HS-5 (cell line): ENCODE measurements at places on chromosomes 11 and 22.
A peak's percentile ranks its signal among the peaks of the same experiment; 100 is the strongest.

- no peak for DNase-seq
Measured at GRCh38 chr11:102664001-102664752, 39.0 kb upstream of the MMP20 start.

DNA sequence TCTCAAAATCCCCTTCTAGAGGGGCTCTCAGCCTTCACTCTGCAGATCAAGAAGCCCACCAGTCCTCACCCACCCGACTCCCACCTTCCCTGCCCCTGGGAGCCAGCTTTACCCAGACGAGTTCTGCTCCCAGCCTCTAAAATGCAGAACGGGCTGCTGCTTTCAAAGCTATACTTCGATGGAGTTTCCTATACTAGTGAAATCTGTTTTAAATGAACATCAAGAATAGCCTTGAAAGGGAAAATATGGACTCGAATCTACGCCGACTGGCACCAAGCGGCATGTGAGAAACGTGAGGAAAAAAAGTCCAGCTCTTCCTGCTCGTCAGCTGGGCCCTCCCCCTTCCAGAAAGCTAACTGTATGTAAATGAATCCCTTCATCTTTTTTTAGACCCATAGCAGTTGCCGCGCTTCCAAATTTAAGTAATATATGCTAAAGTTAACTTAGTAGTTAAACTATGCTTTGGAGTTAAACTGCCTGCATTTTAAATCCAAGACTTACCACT, 211.7 kb downstream of the NTM start:
- DNase-seq: no peak

DNA sequence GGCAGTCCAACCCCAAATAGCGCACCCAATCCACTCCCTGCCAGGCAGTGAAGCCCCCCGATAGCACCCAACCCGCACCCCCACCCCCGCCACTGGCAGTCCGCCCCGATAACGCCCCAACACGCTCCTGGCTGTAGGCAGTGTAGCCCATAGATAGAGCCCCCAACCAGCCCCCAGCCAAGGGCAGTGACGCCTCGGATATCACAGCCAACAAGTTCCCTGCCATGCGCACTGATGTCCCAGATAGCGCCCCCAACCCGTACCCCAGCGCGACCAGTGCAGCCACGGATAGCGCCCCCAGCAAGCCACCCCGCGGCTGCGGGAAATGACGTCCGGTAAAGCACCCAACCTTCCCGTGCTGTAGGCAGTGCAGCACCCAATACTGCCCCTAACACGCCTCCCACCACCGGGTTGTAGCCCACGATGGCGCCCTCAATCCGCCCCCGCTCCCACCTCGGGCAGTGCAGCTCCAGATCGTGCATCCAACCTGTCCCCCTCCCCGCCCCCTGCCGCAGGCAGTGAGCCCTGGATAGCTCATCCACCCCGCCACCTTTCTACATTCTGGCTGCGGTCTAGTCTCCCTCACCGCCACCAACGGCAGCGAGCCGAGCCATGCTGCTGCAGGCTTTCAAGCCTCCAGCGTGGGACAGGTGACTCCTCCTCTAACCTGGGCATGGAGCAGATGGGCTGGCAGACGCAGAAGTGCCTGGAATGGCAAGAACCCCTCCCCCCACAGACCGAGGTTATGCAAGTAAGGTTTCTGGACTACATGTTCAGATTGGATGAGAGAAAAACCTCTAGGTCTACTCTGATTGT, 625 bp downstream of the RFPL2 start:
- no peak for DNase-seq

GRCh38 chr11:16785520-16786128, 47.2 kb downstream of the C11orf58 start:
- peak; percentile 39 for DNase-seq

GRCh38 chr11:90468923-90469322, 246.1 kb upstream of the CHORDC1 start:
- DNase-seq: peak; percentile 26

GRCh38 chr11:66479394-66480116, 679 bp upstream of the DPP3 start:
- DNase-seq: peak; percentile 61

DNA sequence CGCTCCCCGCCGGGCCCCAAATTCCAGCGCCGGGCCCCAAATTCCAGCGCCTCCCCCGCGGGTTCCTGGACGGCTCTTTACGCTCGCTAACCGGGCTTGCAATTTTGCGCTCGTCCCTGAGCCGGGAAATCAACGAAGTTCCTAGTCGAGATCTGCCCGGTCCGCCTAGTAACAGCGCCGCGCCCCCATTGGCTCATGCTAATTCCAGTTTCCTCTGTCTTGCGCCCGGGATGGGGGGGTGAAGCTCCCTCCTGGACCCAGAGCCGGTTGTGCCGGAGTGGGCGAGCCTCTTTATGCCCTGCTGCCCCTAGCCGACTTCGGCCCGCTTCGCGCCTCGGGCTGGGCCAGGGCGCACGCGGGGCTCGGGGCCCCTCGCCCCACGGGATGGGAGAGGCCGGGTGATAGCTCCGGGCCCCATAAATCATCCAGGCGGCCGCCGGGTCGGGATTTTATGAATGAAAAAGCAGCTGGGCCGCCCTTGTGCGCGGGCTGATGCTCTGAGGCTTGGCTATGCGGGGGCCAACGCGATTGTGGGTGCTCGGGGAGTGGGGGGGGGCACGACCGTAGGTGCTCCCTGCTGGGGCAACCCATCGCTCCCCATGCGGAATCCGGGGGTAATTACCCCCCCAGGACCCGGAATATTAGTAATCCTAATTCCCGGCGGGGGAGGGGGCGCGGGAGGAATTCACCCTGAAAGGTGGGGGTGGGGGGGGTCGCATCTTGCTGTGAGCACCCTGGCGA, 1.8 kb upstream of the CCND1 start:
- DNase-seq: peak; percentile 92

DNA sequence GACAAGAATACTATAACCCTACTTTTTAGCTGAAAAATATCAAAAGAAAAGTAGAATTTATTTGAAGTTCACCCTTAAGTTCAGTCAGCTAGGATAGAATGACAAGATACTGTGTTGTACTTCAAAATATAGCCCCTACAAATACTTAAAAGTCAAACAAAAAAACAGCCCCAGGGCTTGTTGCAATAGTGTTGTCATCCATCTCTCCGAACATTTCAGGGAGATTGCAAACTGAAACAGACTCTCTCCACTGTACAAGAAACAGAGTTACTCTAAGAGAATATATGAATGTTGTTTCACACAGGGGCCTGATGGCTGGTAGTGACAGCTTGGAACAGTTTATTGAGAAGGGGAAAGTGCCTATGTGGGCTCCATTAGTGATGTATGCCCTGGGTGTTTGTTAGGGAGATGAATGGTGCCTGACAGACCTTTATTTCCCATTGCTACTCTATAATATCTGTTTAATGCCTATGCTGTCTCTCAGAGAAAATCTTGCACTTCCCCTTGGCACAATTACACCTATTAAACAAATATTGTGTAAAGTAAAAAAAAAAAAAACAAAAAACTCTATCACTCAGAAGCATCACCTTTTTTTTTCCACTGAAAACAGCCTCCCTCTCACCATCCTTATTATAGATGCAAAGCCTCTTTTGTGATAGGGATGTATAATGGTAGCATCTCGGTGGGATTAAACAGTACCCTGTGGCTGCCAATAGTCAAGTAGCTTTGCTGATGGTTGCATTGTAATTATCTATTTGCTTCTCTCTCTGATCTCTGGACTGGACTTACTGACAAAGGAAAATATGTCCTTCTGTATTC, 506.3 kb upstream of the LUZP2 start:
- no peak for DNase-seq

DNA sequence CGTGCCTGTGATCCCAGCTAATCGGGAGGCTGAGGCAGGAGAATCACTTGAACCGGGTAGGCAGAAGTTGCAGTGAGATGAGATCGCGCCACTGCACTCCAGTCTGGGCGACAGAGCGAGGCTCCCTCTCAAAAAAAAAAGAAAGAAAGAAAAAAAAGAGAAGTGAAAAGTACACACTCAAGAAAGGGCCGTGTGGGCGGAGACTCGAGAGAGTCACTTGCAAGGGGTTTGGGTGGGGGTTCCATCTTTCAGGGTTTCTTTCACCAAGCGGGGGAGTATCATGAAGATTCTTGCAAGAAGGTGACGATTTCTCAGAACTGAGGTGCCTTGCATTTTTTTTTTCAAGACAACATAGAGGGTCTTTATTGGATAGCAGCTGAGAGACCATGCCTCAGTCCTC, 4.0 kb upstream of the IFITM5 start:
- no peak for DNase-seq

- DNase-seq: peak; percentile 69
Measured at GRCh38 chr11:9660886-9661285, 3.0 kb upstream of the SWAP70 start.

DNA sequence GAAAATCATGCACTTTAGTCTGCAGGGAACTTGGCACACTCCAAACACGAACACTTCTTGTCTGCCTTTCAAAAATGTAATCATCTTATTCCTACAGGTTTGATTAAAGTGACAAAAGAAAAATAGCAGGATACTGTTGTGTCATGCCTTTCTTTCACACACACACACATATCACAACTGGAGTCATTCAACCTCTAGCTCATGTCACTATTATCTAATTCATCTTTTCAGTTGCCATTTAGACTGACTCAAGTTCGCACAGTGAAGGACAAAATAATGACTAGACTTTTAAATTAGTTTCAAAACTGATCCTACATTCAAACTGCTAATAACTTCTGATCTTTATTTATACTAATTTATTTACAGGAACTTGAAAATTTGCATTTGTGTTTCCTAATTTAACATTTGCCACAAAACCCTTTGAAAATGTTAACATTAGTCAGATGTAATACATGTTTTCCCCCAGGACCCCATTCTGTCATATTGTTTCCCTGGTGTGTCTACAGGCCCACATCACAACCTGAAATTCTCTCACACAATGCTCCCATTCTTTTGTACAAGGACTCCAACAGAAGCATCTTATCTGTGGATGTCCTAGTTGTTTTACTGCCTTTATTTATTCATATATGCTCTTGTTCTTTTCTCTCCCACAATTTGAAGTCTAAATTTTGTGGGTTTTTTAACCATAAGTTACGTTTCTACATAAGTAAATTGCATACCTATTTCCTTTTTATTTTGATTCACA, 171.1 kb downstream of the GRIA4 start:
- no peak for DNase-seq

DNA sequence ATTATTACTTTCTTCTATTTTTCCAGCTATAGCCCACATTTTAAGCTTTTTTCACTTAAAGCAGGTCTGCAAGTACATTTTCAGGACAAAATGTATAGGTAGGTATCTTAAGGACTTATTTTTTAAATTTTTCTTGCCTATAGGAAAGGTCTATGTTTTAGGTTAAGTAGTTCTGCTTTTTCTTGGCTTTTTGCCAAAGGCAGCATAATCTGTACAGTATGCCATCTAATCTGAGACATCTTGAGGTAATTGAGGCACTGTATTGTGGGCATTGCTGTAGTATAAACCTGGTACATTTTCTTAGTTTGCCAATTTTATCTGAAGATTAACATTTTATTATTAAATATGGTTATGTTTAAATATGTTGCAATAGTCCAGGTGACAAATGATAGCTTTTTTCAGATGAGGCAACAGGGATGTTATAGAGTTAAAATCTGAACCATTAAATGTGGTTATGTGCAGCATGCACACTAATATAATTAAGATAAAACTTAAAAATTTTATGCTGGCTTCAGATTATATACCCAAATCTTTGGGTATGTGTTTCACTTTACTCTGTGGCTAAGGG, 42.9 kb downstream of the QSER1 start:
- DNase-seq: no peak

GRCh38 chr11:132804258-132804657, 728.0 kb downstream of the OPCML start:
- no peak for DNase-seq

- DNase-seq: no peak
Measured at GRCh38 chr11:1235901-1236315, 13.0 kb downstream of the MUC5B start.

DNA sequence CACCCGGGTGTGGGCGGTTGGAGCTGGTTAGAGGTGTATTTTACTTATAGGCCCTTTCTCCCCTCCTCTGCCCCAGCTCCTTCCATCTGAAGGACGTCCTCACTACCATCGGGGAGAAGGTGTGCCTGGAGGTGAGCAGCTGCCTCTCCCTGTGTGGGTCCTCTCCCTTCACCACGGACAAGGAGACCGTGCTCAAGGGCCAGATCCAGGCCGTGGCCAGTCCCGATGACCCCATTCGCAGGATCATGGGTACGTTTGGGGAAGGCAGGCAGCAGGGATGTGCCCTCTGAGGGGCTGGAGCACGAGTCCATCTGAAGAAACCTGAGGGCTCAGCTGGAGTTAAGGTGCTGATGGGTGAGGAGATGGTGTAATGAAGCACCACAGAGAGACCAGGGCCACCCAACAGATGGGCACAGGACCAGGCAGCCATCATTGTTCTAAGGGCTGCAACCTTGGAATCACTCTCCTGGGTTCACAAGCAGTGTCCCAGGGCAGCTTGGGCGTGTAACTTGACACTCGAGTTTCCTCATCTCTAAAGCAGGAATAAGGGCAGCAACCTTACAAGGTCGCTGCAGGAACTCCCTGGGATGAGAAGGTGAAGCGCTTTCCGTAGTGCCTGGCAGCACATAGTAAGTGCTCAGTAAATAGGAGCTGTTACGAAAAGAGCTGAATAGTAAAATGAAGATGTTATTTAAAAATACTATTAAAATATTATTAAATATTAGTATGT, 29.4 kb downstream of the TCP11L1 start:
- no peak for DNase-seq

DNA sequence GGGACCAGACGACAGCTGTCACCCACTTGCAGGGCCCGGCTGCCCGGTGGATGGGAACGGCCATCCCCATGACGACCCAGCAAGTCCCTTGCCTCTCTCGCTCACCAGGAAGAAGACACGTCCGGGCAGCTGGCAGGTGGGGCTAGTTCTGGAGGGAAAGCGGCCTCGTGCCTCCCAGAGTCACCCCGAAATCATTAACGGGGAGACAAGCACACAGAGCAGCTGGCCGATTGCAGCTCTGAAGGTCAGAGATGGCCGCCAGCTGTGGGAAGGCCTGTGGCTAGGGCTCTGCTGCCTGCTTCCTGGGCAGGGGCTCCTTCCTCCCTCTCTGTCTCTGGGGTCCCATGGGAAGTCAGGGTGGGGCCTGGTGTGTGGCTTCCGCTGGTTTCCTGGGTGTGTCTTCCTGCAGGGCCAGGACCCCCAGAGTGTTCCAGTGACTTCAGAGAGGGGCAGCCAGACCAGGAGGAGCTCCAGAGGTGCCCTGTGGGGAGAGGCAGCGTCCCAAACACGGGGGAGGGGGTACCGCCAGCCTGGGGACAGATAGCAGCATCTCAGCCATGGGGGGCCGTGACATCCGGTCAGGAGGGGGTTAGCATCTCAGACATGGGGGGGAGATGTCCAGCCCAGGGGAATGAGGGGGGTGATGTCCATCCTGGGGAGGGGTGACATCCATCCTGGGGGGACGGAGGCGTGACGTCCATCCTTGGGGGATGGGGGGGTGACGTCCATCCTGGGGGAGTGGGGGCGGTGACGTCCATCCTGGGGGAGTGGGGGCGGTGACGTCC, 114.9 kb downstream of the KCNQ1 start:
- no peak for DNase-seq

DNA sequence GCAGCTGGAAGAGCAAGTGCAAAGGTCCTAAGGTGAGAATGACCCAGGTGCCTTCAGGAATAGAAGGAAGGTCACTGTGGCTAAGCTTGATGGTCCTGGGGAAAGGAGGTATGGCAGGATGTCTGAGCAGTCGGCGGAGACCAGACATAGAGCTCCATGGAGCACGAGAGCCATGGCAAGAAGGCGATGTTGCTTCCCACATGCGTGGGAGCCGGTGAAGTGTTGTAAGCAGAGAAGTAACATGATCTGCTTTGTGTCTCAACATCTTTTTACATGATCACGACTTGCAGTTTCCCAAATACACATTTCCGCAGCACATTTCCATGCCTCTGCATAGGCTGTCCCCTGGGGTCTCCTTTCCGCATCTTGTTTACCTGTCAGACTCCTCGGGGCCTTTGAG, 231.9 kb downstream of the KIRREL3 start:
- no peak for DNase-seq
